GM03348 (cell line): ENCODE measurements at places on chromosomes 11 and 22.
A peak's percentile ranks its signal among the peaks of the same experiment; 100 is the strongest.

- DNase-seq = no peak
Measured at GRCh38 chr22:45949891-45950290, 27.1 kb downstream of the WNT7B start.

- peak; percentile 77 for DNase-seq
Measured at GRCh38 chr22:37259540-37260029, 15.5 kb upstream of the RAC2 start.

GRCh38 chr11:109132539-109132938 is 289.5 kb upstream of the C11orf87 start:
- DNase-seq = no peak

- DNase-seq = no peak
Measured at GRCh38 chr11:38593649-38594048, 1995.6 kb upstream of the RAG2 start.

DNA sequence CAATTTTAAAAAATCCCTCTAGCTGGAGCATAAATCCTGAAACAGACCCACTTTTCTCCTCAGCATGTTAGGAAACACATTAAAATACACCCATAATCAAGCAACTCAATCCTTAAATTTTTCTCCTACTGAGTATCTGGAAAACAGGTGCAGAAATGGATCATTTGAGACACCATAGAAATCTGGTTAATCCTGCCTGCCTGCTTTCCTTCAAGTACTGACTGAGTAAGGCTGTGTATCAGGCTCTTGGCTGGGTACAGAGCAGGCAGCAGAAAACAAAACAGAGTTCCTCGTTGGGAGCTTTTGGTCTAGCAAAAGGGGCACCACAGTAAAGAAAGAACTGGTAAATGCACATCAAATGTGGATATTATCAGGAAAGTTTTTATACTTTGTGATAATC is 1.9 kb downstream of the KCNQ1OT1 start:
- DNase-seq = no peak

GRCh38 chr11:71364176-71364671 is 84.0 kb downstream of the DHCR7 start:
- DNase-seq = no peak

DNA sequence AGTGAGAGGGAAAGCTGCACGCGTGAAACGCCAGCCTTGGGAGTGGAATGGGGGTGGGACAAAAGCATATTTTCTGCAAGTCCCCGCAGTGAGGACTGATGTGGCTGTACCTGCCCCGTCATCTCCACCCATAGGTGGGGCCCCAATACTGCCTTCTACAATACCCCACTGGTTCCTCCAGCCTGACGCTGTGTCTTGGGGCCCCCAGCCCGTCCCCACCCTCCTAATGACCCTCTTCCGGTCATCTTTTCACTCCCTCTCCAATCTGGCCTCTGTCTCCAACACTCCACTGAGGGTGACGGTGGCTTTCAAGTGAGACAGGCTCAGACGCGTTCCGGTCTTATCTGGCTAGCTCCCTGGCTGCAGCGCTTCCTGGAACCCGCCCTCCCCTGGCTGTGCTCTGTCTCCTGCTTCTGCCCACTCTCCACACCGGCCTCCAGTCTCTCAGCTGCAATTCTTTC is 104.2 kb downstream of the MICAL3 start:
- DNase-seq = no peak

DNA sequence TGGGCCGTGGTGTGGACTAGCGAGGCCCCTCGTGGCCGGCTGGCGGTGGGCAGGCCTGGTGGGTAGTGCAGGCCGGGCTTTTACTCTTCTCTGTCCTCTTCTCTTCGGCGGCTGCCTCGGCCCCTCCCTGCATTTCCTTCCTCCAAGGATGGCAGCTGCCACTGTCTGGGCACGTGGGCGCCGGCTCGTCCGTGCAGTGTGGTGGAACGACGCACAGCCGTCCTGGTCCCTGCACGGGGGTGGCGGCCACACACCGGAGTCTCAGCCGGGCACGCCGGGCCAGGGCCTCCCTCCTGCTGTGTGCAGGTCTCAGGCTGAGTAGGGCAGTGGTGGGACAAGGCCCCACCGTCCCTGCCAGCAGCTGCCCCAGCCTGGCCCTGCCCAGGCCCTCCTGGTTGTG is 37.7 kb downstream of the MOB2 start:
- DNase-seq = no peak

DNA sequence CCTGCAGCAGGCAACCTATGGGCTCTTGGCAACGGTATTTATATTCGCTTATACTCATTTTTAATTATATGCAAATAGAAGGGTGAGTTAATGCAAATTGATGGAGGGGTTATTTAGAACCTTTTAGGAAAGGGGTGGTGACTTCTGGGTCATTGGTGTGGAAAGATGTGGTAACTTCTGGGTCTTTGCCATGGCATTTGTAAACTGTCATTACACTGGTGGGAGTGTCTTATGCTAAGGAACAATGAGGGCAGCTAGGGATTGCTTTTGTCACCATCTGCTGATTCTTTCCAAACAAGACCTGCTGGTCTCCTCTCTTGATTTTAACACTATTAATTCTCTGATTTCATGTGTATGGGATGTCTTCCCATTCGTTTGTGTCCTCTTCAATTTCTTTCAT is 11.7 kb upstream of the KAT5 start:
- DNase-seq = no peak

DNA sequence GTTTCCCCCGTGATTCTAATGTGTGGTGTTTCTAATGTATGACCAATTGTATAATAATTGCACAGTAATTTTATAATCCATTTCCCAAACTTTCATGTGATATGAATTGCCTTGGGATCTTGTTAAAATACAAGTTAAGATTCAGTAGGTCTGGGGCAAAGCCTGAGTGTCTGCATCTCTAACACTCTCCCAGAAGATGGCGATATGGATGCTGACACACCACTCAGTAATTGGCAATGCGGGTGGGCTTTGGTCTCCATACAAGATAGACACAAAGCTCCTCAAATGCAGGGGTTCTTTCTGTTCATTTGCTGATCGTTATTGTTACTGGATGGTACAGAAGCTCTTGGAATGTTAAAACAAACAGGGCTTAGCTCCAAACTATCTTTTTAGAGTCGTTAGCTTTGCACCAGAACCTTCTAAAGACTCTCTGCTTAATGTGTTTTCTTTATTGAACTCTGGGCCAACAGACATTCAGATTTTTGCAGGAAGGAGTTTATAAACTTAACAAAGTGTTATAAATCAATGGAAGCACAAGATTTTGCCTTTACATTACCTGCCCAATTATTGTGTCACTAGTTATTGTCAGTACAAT is 45.4 kb upstream of the ANO3 start:
- DNase-seq = peak; percentile 15

DNA sequence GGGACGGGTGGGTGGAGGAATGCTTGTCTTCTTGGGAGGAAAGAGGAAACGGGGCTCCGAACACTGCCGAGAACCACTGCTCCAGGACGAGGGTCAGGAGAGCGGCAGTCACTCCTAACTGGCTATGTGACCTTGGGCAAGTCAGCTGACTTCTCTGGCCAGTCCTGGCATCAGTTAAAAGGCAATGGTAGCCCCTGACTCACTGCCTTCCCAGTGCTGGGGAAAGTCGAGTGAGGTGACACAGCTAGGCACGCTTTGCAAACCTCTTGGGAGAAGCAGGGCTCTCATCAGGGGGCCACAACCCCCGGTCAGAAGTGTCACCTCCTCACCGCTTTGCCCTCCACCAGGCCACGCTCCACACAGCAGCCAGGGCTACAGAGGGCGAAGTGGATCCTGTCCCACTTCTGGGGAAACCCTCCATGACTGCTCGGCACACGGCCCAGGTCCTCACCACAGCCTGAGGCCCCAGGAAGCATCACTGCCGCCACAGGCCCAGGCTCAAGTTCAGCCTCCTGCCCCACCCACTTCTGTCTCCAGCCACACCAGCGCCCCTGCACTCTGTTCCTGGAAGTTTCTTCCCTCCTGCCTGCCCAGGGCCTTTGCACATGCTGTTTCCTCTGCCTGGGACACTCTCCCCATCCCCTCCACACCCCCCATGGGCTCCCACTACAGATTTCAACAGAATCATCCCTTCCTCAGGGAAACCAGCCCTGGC is 16.3 kb downstream of the IL2RB start:
- no peak for DNase-seq

DNA sequence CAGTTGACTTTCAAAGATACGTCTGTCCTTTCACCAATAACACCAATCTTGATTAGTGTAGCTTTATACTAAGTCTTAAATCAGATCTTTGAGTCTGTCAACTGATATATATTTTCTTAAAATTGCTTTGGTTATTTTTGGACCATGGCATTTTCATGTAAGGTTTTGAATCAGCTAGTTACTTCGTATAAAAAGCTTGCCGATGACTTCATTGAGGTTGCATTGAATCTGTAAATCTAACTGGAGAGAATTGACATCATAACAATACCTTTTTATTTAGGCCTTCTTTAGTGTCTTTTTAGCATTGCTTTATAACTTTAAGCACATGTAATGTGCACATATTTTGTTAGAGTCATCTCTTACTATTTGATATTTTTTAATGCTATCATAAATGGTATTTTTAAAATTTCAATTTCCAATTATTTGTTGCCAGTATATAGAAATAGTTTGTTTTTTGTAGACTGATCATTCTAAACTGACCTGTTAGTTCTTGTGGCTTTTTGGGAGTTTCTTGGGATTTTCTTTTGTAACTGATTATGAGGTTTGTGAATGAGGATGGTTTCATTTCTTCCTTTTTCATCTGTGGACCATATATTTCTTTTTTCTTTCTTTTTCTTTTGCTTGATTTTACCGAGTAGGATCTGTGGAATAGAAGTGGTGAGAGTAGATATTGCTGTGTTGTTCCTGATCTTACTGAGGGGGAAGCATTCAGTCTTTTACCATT is 61.4 kb downstream of the DDX10 start:
- DNase-seq = no peak

- no peak for DNase-seq
Measured at GRCh38 chr11:30786256-30787110, 200.3 kb upstream of the MPPED2 start.

DNA sequence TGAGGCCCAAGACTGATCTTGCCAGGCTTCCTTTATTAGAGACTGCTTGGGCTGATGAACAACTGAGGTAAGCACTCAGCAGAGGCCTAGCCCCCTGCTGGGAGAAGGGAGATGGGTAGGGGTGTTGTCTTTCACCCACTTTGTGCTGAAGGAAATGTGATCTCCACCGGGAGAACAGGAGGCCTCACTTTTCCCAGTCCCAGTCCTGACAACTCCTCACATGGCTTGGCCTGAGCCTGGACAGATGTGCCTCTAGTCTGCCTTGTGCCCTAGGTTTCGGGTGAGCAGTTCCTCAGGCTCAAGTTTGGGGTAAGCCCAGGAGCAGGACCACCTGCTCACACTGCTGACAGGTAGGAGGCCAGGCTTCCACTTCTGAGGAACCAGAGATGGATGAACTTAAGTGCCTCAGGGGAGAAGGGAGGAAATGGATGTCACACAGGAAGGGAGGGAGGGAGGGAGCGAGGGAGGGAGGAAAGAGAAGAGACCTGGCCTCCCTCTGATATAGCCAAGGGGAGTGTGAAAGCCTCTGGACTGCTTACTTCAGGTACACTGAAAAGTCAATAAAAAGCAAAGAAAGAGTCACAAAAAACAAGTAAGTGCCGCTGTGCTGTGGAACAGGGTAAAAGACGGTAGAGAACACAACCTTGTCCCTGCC is 8.1 kb downstream of the CLPB start:
- DNase-seq = no peak

GRCh38 chr22:19912271-19912999 is 29.1 kb upstream of the COMT start:
- DNase-seq = no peak

GRCh38 chr11:105838668-105839384 is 183.2 kb downstream of the MSANTD4 start:
- DNase-seq = no peak
